ENCODE measurements at places on chromosomes 3 and 15.

GRCh38 chr15:39556461-39556860 lies 24.4 kb upstream of the THBS1 start:
- DNase-seq, result no peak

DNA sequence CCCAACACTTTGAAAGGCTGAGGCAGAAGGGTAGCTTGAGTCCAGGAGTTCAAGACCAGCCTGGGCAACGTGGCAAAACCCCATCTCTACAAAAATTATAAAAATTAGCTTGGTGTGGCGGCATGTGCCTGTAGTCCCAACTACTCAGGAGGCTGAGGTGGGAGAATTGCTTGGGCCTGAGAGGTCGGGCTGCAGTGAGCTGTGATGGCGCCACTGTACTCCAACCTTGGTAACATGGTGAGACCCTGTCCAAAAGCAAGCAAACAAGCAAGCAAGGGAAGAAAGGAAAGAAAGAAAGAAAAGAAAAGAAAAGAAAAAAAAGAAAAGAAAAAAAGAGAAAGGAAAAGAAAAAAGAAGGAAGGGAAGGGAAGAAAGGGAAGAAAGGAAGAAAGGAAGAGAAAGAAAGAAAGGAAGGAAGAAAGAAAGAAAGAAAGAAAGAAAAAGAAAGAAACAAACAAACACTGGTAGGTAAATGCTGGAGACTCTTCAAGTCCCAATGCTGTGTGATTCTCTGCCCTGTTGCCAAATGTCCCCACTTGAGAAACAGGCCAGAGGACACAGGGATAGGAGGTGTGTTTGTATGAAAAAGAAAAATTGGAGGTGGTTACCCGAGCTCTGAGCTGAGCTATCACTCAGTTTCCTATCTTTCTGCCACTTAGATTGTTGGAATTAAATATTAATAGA lies 121.1 kb downstream of the RAB11A start:
- no peak for DNase-seq

DNA sequence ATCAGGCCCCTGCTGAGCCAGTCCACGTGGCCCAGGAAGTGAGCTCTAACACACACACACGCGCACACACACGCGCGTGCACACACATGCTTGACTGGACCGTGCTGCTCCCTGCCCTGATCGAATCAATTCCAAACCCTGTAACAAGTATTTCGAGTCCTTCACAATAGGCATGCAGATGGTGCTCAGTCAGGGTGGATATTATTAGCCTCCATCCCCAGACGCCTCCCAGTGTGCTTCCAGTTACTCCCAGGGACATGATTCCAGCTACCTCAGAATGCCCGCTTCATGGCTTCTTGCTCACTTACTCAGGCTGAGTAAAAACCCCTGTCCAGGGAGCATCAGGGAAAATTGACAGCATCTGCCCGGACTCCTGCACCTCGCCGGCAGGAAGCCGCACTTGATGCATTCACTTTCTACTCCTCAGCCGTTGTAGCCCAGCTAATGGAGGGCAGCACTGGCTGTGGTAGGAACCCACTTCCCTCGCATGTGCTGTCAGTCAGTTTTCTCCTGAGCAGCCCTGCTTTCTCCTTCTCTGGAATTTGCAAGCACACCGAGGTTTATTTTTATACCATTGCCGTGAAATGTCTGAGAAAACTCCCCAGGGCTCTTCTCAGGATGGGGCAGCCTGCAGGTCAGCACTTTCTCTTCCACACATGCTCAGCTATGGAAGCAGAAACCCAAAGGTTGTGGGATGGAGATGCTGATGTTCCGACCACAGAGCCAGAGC lies 126.1 kb upstream of the ABHD17C start:
- no peak for DNase-seq

DNA sequence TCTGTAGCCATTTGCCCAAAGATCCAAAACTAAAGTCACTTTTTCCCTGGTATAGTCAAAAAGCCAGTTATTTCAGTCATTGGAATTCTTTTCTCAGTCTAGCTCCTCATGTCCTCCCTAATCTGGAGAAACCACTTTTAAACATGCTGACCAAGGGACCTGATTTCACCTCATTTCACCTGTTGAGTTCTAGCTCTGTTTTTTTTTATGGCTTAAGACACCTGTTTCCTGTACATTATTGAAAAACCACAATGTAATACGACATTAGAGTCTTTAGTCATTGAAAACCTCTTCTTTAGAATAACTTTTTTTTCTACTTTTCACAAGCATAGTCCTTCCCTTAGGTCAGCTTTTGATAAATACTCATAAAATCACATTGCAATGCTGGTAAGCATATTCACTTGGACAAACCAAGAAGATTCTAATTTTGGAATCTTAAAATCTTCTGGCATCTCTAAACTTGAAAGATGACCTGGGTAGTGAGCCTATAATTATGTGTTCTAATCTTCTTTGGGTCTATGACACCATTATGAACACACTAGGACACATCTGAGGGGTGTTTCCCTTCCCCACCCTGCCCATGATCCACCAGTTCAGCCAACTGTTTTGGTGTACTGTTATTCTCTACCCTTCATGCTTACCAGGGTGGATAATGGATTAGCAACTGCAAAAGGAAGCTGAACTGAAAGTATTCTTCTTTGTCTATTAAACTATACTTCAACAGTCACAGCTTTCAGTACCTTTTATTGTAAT lies 103.5 kb upstream of the FXR1 start:
- DNase-seq, result peak; percentile 83

GRCh38 chr3:98445949-98446406 lies 17.0 kb upstream of the OR5K1 start:
- DNase-seq, result no peak

GRCh38 chr3:37970802-37971201 lies 19.8 kb upstream of the VILL start:
- DNase-seq, result no peak

GRCh38 chr15:25793354-25794050 lies 69.6 kb downstream of the ATP10A start:
- DNase-seq, result peak; percentile 92

DNA sequence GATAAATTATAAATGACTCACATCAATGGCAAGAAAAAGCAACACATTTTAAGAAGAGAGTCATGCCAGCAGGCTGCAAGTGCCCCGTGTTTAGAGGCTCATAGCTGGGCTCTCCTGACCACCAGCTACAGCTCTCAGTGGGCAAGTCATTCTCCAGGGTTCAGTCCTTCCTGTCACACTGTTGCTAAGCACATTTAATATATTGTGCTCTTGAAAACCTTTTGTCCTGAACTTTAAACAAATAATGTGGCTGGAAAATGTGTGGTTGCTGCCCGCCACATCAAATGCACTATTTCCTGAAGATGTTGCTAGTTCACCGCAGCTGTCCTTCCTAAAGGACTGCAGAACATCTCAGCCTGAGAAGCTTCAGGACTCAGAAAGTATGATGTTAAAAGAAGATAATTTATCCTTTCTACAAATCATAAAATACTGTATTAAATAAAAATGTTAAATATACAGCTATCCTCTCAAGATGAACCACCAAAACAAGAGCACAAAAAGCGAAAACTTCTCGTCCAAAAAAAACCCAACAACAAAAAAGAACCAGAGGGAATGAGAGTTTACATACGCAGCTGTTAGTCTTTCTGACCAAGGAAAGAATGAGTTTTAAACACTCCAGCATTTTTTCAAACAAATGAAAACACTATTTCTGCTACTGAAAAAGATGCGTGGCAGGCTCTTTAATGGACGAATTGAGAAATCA lies 951 bp downstream of the TARS3 start:
- DNase-seq, result peak; percentile 40

GRCh38 chr3:70621451-70621850 lies 309.0 kb upstream of the MDFIC2 start:
- DNase-seq, result no peak

DNA sequence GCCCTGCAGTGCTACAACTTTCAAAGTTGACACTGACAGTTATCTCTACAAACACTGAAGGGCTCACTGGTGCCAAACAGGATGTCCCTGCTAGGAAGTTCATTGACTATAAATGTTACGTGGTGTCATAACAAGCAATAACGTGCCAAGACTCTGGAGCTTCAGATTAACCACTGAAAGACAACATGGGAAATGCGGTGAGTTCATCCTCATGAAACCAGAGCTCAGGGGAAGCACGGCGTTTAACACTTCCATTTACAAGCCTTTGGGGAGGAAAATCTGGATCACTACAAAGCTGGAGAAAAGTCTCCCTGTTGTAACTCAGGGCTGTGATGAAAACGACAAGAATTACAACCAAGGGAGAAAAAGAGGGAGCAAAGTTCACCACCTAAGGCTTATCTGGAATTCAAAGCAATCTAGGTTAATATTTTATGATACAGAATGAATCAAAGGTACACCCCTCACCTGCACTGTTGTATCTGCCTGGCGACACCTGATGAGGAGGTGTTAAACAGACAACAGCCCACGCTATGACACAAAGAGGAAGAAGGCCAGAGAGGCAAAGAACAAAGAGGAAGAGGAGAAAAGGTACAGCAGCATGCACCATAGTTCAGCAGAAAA lies 27.0 kb downstream of the SHQ1 start:
- DNase-seq, result no peak

GRCh38 chr3:153330901-153331300 lies 168.9 kb downstream of the RAP2B start:
- no peak for DNase-seq

- peak; percentile 57 for DNase-seq
These were observed 236.8 kb downstream of the CACNA2D3 start for GRCh38 chr3:54358969-54359694.

GRCh38 chr3:24595796-24596195 lies 101.1 kb upstream of the THRB start:
- no peak for DNase-seq

GRCh38 chr15:71888797-71889196 lies 78.4 kb downstream of the NR2E3 start:
- peak; percentile 83 for DNase-seq

DNA sequence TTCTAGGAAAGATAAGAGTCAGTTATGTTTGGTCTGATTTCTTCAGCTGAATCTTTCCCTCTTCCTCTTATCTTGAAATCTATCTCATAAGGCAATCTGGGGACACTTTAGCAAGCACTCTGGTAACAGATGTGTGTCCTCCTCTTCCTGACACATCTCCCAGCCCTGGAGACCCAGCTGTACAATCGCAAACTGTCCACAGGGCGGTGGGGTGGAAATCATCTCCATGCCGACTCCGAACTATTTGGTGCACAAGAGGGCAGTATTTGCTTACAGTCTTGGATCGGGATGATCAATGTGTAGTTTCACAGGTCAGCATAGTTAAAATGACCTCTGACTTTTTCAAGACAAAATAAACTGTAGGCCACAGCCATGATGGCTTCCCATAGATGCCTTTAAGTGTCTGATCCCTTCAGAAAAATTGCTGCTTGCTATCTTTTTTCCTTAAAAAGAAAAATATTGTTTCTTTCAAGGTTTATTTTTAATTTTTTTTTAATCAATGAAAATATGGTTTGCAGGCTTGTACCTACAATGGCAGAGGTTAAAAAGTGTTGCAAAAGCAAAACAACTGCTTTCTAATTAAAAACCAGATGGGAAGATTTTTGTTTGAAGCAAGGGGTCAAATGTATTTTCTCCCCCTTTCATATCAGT lies 17.7 kb downstream of the EEFSEC start:
- no peak for DNase-seq

DNA sequence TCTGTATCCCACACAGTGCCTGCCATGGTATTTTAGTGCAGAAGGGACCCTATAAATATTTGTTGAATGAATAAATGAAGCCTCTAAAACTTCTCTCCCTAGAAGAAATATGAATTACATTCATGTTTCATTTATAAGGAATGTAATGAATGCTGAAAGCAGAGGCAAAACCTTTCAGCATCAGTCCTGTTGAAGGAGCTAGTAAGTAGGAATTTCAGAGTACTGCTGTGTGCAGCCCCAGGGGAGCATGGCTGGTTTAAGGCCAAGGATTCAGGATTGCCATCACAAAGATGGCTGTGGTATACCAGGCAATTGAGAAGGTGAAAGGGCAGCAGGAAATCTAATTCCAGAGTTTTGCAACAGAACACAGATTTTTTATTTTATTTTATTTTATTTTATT lies 1131.4 kb downstream of the IGSF11 start:
- no peak for DNase-seq

- DNase-seq, result no peak
These were observed 173.5 kb downstream of the TNIK start for GRCh38 chr3:171286580-171287249.

GRCh38 chr15:78681281-78682003 lies 40.4 kb upstream of the CHRNB4 start:
- DNase-seq, result no peak

DNA sequence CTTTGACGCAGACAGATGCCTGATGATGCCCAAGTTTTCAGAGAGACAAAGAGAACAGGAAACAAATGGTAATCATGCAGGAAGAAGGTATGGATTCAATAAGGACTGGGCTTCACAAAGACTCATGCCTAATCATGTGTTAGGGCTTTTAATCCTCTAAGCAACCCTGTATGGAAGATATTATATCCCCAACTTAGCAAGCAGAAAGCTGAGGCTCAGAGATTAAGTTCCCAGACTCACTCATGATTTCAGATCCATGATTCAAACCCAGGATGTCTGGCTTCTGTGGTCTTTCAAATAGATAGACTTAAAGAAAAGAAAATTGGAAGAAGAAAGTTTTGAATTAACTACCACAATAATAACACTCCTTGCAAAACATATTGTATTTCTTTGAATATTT lies 4.1 kb upstream of the CLASP2 start:
- DNase-seq, result no peak

- DNase-seq, result no peak
These were observed 1132.5 kb downstream of the TUSC7 start for GRCh38 chr3:117842086-117842485.

DNA sequence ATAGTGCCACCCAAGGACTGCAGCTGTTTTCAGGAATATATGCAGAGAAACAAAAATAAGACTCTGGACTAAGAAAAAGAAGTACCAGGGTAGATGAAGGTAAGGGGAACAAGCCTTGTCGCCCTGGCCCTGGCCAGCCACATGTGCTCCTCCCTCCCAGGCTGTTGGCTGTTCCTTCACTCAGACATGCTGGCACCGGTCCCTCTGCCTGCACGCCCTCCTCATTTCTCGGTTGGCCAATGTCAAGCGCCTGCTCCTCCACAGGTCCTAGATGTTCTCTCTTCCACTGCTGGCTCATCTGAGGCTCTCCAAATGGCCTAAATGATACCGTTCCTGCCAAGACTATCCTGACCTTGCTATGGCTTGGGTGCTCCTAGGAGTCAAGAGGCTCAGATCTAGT lies 288.4 kb upstream of the LYSMD4 start:
- no peak for DNase-seq

DNA sequence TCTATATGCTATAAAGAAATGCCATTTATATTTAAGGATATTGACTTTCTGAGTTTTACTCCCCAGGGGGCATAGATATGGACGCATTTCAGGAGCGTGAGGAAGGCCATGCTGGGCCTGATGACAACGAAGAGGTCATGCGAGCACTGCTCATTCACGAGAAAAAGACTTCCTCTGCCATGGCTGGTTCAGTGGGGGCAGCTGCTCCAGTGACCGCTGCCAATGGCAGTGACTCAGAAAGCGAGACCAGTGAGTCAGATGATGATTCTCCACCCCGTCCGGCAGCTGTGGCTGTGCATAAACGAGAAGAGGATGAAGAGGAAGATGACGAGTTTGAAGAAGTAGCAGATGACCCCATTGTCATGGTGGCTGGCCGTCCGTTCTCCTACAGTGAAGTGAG lies 38.4 kb downstream of the GTF2E1 start:
- no peak for DNase-seq

- no peak for DNase-seq
These were observed 44.9 kb downstream of the DLEC1 start for GRCh38 chr3:38083871-38084333.

GRCh38 chr3:125431912-125432790 lies 57.0 kb upstream of the ZNF148 start:
- DNase-seq, result no peak

GRCh38 chr15:78574944-78575343 lies 9.6 kb downstream of the CHRNA5 start:
- DNase-seq, result no peak

GRCh38 chr3:46228260-46229242 lies 13.7 kb upstream of the CCR3 start:
- no peak for DNase-seq

All from RPMI8226 (cell line).